ENCODE measurements at places on chromosomes 7 and 10.

- DNase-seq = no peak
These were observed 190.1 kb downstream of the MLLT10 start for GRCh38 chr10:21724020-21724589.

DNA sequence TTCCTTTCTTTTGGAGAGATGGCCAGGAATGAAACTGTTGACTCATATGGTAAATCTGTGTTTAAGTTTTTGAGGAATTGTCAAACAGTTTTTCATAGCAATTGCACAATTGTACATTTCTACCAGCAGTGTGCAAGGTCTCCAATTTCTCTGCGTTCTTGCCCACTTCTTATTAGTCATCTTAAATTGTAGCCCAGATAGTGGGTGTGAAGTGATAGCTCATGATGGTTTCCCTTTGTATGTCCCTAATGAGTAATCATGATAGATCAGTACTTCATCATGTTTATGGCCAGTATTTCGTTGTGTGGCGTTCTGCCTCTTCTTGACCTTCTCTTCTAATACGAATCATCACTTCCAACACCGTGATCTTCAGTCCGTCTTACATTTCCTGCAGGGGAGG is 136.3 kb downstream of the DOCK1 start:
- DNase-seq = no peak

DNA sequence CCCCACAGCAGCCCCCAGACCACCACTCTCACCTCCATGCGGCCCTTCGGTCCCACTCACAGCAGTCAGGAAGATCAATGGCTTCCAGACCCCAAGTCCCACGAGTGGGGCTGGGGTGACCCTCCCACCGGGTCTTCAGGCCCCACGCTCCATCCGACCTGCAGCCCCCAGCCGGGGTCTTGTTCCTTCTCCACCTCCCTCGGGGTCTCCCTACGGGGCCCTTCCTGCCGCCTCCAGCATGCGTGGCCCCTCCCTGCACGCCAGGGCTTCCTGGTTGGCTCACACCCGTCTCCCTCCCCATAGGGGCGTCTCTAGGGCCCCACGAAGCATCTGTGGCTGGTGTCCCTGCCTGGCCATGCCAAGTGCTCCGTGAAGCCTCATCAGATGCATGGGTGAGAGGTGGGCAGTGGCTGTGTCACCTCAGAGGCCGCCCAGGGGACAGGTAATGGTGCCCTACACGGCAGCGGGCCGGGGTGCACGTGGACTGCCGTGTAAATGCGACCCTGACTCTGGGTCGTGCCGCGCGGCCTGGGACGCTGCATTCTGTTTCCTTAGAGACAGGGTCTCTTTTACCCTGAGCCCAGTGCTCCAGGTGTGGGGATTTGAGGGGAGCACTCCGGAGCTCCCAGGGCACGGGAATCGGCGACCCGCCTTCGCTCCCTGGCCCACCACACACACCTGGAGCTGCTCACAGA is 19.9 kb downstream of the ADAP1 start:
- no peak for DNase-seq

GRCh38 chr7:27603813-27604212 is 58.9 kb downstream of the HIBADH start:
- no peak for DNase-seq

- DNase-seq = no peak
These were observed 28.2 kb downstream of the SGPL1 start for GRCh38 chr10:70843776-70844489.

- no peak for DNase-seq
These were observed 619.2 kb upstream of the GALNT17 start for GRCh38 chr7:70512761-70513160.

- peak; percentile 50 for DNase-seq
These were observed 16.1 kb upstream of the LAMB4 start for GRCh38 chr7:108146070-108146842.

DNA sequence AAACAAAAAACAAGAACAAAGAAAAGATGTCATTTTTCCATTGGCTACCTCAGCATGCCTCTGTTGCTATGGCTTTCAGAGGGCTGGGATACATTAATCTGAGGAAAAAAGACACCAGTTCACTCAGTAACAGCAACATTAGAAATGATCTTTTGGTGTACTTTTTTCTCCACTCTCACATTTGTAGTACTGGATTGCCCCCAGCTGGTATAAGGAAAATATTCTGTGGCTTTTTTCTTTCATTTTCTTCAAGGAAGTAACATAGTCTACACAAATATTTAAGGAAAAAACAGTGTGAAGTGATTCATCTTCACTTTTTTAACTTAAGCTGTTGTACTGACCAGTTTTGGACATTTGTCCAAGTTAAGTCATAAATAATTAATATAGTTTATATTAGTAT is 482.3 kb downstream of the SORCS1 start:
- DNase-seq = no peak
